ENCODE measurements at places on chromosomes 16 and 17.

GRCh38 chr16:79007614-79008013 lies 592.9 kb downstream of the MAF start:
- DNase-seq, result no peak

- no peak for DNase-seq
These were observed 12.0 kb upstream of the USP32 start for GRCh38 chr17:60403962-60404361.

DNA sequence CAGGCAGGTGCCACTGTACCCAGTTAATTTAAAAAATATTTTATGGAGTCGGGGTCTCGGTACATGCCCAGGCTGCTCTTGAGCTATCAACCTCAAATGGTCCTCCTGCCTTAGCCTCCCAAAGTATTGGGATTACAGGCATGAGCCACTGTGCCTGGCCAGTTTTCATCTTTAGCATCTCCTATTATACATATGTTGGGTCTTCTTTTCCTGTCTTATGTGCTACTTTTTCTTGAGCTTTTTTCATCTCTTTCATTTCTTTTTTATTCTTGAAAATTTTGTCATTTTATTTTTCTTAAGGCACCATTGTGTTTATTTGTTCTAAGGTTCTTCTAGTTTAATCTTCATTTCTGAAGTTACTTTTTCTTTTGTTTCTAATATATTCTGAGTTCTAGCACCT lies 20.7 kb downstream of the BANP start:
- no peak for DNase-seq

GRCh38 chr16:29743827-29744531 lies 1.8 kb downstream of the C16orf54 start:
- DNase-seq, result no peak

GRCh38 chr16:68707340-68708152 lies 29.5 kb upstream of the CDH1 start:
- DNase-seq, result no peak

GRCh38 chr17:65463242-65463641 lies 98.2 kb downstream of the AXIN2 start:
- no peak for DNase-seq

Data from KG1 (cell line).